Erythroblast (primary cell): ENCODE measurements at places on chromosomes 2 and 18.

GRCh38 chr2:197399887-197400540, 34.8 kb downstream of the SF3B1 start:
- DNase-seq = no peak

- DNase-seq = no peak
Measured at GRCh38 chr2:72576459-72576858, 249.4 kb downstream of the EXOC6B start.

DNA sequence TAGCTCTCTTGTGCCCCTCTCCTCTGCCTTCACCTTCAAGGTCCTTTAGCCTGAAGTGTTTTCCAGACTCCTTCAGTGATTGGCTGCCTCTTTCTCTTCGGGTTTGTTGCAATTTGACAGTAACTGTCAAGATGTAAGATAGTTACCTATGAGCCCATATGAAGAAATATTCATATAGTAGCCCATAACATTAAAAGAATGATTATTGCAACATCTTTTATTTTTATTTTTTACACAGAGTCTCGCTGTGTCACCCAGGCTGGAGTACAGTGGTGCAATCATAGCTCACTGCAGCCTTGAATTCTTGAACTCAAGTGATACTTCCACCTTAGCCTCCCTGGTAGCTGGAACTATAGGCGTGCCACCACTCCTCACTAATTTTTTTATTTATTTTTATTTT, 80.5 kb downstream of the FOXI3 start:
- DNase-seq = no peak

- peak; percentile 25 for DNase-seq
Measured at GRCh38 chr2:197706839-197707207, 1.7 kb downstream of the MARS2 start.

DNA sequence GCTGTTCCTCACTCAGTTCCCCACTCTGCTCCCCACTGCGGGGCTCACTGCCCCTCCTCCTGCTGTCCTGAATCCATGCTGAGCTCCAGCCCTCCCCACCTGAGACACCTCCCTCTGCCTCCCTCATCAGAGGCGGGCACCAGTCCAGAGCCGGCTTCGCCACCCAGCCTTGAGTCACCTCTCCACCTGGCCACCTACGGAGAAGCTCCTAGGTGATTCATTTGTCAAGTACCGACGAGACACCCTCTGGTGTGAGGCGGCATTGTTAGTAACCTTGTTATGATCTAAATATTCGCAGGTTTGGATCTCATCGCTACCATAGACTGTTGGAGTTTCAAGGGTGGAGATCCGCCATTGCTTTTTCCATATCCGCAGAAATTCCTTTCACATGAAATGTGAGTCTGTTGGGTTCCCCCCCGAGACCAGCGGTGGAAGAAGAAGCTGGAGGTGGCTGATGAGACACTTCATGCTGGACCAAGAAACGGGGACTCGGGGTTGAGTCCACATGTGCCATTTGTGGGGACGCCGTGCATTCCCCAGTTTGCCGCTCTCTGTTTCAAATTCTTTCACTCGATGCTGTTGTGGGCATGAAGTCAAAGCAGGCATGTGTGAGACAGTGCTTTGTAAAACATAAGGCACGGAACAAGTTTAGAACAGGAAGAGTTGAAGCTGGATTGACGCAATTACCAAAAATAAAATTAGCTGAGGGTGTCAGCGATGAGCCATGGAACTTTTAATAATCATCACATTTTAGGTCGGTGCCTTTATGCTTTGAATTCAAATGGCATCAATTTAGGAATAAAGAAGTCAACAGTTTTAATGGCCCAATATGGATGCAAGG, 259.8 kb upstream of the HDAC4 start:
- no peak for DNase-seq

DNA sequence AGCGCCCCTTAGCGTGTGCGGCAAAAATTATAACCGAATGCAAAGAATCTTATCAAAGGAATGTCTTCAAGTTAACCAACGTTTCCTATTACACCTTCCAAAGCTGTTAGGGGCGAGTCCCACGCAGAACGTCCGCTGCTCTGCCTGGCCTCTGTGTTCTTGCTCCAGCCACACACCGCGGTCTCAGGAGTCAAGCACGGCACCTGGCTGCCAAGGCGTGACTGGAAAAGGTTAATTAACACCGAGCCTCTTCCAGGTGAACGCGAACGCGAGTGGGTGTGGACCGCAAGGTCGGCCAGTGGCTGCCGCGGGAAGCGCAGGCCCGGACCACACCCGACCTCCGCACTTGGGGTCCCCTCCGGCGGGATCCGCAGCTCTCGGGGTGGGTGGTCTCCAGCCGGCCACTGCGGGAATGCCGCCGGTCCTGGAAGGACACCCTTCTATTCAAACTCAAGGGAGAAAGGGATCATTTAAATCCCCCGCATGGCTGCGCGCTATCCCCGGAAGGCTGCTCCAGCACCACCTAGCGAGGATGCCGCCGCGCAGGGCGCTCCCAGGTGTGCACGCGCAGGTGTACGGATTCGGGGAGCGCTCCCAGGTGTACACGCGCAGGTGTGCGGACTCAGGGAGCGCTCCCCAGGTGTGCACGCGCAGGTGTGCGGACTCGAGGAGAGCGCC, 830 bp downstream of the CYB5A start:
- DNase-seq = peak; percentile 57

- no peak for DNase-seq
Measured at GRCh38 chr2:7900593-7900992, 781.3 kb upstream of the ID2 start.
